RCC 7860 (cell line): ENCODE measurements at places on chromosomes 16 and 17.

DNA sequence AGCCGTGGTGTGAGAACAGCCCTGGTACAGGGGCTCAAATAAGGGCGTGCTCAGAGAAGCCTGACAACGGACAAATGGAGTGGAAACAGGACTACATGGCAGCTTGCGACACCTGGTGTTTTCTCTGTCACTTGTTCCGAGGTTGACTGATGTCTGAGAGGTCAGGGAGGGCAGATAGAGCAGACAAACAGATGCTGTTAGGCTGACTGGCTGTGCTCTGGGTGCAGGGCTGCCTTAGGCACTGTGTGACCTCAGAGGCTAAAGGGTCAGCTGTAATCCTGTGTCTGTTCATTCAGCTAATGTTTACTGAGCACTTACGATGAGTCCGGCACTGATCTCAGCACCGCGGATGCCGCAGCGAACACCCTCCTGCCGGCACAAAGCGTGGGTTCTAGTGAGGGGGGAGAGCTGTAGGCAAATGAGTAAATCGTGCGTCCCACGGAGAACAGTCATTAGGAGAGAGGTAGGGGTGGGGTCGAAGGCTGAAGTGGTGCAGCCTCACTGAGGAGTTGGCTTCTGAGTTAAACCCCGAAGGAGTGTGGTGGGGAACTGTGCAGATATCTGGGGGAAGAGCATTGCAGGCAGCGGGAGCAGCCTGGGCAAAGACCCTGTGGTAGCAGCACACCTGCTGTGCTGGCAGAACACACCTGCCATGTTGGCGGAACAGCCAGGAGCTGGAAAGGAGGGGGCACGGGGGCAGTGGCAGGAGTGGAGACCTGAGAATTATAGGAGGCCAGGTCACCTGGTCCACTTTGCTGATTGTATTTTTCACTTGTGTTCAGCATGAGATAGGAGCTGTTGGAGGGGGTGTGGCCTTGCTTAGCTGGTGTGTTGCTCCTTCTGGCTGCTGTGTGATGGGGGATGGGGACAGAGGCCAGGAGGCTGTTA is 35.0 kb downstream of the GPT2 start:
- no peak for DNase-seq

GRCh38 chr16:30867747-30868146 is 26.1 kb downstream of the BCL7C start:
- DNase-seq: no peak

GRCh38 chr17:62933501-62934385 is 32.3 kb upstream of the TANC2 start:
- DNase-seq: no peak

DNA sequence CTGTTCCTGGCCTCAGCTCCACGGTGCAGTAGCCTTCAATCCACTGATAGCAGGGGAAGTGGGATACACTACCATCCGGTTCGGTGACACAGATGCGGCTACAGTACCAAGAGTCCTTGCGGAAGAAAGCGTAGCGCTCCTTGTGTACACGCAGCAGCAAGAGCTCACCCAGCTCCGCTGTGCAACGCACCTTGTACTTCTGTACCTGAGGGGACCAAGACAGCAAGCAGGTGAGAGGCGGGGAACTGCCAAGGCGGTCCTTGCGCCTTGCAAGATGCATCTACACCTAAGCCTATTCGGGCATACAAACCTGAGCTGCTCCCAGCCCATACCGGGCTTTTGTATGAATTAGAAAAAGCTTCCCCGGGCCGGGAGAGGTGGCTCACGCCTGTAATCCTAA is 1.5 kb downstream of the ALOXE3 start:
- no peak for DNase-seq

DNA sequence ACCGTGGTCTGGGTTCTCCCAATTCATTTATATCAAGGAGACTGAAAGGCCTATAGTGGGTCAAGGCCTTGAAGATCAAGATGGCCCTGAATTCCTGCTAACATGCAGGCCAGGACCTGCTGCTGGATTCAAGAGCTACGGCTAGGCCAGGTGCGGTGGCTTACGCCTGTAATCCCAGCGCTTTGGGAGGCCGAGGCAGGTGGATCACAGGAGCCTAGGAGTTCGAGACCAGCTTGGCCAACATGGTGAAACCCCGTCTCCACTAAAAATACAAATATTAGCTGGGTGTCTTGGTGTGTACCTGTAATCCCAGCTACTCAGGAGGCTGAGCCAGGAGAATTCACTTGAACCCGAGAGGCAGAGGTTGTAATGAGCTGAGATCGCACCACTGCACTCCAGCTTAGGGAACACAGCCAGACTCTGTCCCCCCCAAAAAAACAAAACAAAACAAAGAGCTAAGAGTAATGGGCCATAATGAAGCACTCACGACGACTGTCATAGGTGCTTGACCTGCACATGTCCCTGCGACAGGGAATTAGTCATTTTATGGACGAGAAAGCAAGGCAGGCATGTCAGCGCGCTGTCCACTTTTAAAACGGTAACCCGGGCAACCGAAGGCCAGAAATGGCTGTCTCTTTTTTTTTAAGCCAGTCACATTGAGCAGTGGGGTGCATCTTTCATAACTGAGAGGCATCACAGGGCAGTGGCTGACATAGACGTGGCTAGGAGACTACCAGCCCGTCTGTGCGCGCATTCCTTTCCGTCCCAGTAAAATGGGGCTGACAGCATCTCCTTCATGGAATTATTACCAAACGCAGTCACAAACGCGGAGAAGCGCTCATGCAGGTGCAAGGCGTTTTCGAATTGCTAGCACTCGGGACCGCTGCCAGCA is 1.0 kb upstream of the FBRS start:
- peak; percentile 58 for DNase-seq
